NCI-H2081 treated with DMSO at 0.1 percent for 48 hours (cell line): ENCODE measurements at places on chromosomes 12 and 14.

- DNase-seq: no peak
Observed at GRCh38 chr14:59458486-59458885, 6.7 kb downstream of the GPR135 start.

- no peak for DNase-seq
Observed at GRCh38 chr12:70661466-70662161, 24.4 kb upstream of the PTPRB start.

GRCh38 chr12:84822525-84822924, 90.1 kb downstream of the SLC6A15 start:
- DNase-seq: no peak

- DNase-seq: no peak
Observed at GRCh38 chr14:73176685-73177084, 40.4 kb downstream of the PSEN1 start.

DNA sequence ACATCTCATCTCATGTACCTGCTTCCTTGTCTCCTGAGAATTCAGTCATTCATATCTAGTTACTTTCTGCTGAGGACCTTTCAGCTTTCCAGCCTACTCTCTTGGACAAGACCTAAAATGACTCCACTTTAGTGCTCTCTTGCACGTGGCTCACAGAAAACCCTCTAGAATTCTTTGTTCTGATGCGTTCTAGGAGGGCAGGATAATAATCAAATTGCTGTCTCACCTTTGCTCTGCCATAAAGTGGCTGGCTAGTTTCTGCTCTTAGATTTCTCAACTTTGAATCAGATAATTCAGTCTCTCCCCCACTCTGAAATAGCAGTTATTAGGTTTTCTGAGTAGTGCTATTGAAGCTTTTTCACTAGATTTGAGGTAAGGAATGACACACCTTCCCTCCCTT, 429.5 kb upstream of the FBXO33 start:
- no peak for DNase-seq

GRCh38 chr14:102926104-102926503, 3.6 kb downstream of the AMN start:
- DNase-seq: no peak

GRCh38 chr12:51217133-51217967, 512 bp downstream of the POU6F1 start:
- no peak for DNase-seq

DNA sequence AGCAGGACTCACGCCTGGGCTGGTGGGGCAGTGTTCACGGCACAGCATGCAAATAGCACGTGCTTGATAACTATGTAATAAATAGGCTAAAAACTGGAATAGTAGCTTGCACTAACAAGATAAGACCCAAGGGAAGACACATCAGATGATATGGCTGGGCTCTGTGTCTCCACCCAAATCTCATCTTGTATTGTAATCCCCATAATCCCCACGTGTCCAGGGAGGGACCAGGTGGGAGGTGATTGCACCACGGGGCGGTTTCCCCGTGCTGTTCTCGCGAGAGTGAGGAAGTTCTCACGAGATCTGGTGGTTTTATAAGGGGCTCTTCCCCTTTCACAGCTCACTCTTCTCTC, 46.9 kb downstream of the RIMBP2 start:
- no peak for DNase-seq

GRCh38 chr14:93897476-93897845, 29.7 kb upstream of the FAM181A start:
- no peak for DNase-seq

- DNase-seq: no peak
Observed at GRCh38 chr12:93174473-93174872, 203.3 kb upstream of the NUDT4 start.

- DNase-seq: no peak
Observed at GRCh38 chr14:71680736-71681387, 251.4 kb upstream of the RGS6 start.

DNA sequence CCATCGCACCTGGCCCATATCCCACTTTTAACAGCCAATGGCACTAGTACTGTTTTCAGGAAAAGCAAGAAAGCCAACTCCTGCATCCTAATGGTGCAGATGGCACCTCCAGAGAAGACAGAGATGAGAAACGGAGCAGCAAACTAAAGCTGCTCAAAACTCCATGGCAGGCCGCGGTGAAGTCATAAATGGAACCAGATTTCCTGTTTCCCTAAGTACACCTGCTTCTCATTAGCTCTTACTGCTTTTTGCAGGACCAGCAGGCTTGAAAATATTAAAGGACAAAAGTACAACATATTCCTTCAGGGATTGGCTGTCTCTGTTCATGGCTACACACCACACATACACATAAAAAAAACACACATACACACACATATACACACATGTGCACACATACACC, 36.7 kb upstream of the LGALS3 start:
- no peak for DNase-seq

GRCh38 chr12:87198181-87198580, 831.0 kb downstream of the C12orf50 start:
- no peak for DNase-seq

- no peak for DNase-seq
Observed at GRCh38 chr14:24876996-24877395, 173.0 kb downstream of the STXBP6 start.

GRCh38 chr12:109387425-109388166, 39.9 kb downstream of the MYO1H start:
- DNase-seq: no peak

DNA sequence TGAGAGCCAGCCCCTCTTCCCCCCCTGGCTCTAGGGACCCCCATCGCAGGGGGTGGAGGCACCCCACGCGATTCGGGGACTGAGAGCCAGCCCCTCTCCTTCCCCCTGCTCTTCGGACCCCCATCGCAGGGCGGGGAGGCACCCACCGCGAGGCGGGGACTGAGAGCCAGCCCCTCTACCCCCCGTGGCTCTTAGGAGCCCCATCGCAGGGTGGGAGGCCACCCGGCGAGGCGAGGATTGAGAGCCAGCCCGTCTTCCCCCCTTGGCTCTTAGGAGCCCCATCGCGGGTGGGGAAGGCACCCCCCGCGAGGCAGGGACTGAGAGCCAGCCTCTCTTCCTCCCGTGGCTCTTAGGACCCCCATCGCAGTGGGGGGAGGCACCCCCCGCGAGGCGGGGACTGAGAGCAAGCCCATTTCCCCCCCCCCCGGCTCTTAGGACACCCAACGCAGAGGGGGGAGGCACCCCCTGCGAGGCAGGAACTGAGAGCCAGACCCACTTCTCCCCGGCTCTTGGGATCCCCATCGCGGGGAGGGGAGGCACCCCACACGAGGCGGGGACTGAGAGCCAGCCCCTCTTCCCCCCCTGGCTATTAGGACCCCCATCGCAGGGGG, 45.6 kb downstream of the DDX11 start:
- DNase-seq: no peak

GRCh38 chr12:49923880-49924556, 20.3 kb upstream of the FAIM2 start:
- DNase-seq: no peak

GRCh38 chr12:118706437-118706836, 274.9 kb upstream of the SRRM4 start:
- no peak for DNase-seq

DNA sequence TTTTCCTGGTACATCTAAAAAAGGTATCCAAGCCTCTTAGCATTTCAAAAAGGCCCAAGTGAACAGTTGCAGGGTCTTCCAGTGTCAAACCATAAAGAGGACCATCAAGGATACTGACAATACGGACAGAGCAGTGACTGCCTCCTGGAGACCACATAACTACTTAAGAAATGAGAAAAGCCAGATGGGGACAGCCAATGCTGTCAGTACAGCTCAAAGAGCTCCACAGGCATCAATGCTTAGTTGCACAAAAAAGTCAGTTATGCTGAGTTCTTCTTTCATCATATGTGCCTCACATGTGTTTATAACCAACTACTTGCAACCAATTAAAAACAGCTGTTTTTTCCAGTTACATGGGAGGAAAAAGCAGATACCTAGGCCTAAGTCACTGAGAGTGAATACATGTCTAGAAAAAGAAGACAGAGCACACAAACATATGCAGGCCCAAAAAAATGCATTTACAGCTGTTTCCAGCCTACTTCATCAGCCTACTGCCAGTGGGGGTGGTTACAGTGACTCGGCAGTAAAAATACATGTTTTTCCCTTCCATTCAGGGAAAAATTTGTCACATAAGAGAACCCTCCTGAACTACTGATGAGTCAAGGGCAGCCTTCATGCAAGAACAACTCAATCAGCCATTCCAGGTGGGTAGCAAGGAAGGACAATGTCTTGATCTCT, 84.0 kb downstream of the DCAF5 start:
- DNase-seq: no peak

- no peak for DNase-seq
Observed at GRCh38 chr14:93332397-93332852, 411 bp downstream of the BTBD7 start.

DNA sequence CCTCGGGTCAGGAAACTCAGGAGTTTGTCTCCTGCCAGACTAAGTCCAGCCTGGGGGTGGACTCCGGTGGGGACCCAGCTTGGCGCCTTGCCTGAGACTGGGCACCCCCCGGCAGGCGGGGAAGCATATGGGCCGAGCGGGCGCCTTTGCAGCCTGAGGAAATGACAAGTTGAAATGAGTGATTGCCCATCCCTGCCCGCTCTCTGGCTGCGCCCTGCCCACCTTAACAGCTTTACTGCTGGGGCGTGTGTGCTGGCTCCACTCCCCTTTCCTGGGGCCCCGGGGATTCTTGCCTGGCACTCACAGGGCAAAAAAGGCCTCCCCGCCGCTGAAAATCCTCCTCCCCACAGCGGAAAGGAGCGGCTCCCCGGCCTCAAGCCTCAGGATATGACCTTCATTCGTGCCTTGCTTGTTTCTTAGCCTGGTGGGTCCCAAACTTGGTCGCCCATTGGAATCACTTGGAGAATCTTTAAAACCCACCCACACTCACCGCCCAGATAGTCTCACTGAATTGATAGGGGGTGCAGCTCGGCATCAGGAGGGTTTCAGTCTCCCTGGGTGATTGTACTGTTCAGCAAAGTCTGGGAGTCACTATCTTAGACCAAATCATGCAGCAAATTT, 1.5 kb downstream of the RFLNA start:
- no peak for DNase-seq

DNA sequence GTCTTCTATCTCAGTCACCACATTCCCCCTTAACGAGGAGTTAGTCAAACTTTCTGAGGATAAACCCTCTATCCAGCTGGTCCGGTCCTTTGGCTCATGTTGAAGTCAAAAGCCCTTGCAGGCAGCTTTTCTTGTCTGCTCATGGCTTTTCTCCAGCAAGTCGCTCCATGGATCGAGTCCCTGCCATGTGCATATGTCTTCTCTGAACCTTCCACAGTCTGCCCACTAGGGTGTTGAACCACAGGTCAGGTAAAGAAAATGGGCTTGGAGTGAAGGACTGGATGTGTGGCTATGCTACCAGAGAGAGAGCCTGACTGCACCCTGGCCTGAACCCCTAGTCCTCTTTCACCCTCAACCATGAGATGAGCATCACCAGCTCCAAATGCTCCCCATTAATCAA, 22.8 kb downstream of the C14orf132 start:
- DNase-seq: no peak

DNA sequence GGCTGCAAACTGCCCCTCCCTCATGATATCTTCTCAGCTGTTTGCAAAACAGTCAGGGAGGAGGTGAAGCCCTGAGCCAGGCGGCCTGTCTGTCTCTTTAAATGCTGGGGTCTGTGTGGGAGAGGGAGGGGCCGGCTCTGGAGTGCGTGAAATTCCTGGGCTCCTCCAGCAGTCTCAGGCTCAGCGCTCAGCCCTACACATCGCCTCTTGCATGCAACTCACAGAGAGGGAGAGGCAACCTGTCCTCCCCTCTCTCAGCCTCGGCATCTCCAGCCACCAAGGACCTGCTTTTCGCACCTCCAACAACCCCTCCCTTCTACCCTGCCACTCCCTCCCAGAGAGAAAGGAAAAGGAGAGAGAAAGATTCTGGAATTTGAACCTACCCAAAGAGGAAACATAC, at the start of gene NRXN3:
Gene NRXN3, plus strand, starts transcription at position 171 of the 400 bp plus-strand sequence. CDS start 72,721 bp downstream, outside the sequence.
- DNase-seq: no peak

DNA sequence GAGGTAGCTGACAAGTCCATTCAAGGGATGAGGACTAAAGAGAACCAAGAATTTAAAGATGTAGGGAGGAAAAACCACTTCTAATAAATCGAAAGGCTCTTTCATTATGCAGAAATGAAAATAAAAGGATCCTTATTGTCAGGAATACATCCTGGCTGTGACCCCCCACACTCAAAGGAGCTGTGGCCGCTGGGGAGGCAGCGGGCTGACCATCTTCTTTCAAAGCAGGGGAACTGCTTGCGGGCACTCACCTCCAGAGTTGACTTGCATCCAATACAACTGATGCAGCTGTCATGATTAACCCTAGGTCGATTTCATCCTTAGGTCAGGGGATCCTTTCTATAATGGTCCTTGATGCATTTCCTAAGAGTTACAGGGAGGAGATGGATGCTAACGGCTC, 35.3 kb downstream of the TRAFD1 start:
- DNase-seq: no peak

- DNase-seq: no peak
Observed at GRCh38 chr12:106960443-106960842, 4.7 kb downstream of the TMEM263 start.

DNA sequence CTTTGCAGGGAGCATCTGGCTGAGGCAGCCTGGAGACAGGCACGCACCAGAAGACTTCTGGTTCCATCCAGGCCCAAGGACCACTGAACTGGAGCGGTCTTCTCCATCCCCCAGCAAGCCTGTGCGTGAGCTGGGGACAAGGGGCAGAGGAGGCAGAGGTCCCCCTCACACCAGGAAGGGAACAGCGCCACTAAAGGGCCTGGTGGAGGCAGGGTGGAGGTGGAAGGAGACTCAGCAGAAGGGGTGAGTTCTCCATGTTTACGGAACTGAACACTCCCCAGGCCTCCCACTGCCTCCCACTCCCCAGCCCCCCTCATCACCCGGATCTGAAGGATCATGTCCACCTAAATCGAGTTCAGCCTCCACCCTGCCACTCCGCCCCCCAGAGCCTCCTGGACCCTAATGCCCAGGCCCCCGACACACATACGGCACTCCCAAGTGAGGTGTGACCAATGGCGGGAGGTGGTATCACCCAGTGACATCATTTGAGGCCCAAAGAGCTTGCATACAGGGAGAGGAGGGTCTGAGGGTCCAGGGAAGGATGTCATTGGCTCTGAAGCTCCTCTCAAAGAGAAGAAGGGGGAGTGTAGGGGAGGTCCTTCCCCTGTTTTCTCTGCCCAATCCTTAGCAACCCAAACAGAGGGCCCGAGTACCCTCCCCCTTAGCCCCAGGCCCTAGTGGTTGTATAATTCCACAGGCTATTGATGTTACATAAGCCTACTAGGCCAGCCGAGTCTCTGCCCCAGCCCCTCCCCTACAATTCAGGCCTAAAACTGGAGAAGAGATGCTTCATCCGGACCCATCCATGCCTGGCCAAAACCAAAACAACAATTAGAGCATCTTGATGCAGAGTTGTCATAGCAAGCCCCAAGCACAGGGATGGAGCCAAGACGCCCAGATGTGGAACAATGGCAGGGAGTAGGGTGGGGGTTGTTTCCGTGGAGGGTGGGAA, 1.0 kb downstream of the FAIM2 start:
- no peak for DNase-seq
